Amniotic epithelial cell (primary cell): ENCODE measurements at places on chromosomes 11 and 22.
A peak's percentile ranks its signal among the peaks of the same experiment; 100 is the strongest.

DNA sequence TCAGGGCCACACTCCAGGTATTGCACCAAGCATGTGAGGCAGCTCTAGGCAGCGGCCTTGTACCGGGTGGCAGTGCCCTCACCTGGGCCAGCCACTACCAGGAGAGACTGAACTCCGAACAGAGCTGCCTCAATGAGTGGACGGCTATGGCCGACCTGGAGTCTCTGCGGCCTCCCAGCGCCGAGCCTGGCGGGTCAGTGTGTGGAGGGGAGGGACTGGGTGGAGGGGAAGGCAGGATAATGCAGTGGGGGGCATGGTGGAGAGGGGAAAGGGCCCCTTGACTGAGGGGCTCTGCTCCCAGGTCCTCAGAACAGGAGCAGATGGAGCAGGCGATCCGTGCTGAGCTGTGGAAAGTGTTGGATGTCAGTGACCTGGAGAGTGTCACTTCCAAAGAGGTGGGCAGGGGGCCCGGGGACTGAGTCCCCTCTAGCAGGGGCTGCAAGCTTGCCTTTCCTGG lies 4.2 kb downstream of the SSH3 start:
- no peak for DNase-seq

GRCh38 chr11:124970925-124971324 lies 16.9 kb downstream of the CCDC15 start:
- DNase-seq, result peak; percentile 68

- no peak for DNase-seq
Observed at GRCh38 chr11:86951706-86952105, 3.5 kb downstream of the FZD4 start.

- DNase-seq, result peak; percentile 74
Observed at GRCh38 chr11:96014217-96014616, 90.3 kb upstream of the MTMR2 start.

- DNase-seq, result no peak
Observed at GRCh38 chr22:48414651-48415050, 1413.0 kb downstream of the BRD1 start.

DNA sequence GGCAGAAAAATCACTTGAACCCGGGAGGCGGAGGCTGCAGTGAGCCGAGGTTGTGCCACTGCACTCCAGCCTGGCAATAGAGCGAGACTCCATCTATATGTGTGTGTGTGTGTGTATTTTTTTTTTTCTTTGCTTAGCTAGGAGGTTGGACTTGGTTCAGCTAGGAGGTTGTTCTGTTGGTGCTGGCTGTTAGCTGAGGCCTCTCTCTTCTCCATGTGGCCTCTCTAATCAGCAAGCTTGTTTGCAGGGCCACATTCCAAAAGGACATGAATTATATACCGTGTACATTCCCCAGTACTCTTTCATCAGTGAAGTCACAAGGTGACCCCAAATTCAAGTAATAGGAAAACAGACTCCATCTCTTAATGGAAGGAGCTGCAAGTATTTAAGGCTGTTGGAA lies 67.3 kb upstream of the KCNQ1OT1 start:
- no peak for DNase-seq

DNA sequence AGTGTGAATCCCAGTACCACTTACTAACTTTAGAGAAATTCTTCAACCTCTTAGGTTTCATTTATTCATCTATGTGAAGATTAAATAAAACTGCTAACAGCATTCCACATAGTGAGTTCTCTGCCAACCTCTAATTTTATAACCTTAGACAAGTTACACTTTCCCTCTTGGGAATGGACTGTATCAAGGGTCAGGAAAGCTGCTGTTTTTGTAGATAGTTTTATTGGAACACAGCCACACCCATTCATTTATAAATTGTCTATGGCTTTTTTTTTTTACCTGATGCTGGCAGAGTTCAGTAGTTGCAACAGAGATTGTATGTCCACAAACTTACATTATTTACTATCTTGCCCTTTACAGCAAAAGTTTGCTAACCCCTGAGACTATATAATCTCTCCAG lies 81.1 kb downstream of the PAK1 start:
- no peak for DNase-seq

DNA sequence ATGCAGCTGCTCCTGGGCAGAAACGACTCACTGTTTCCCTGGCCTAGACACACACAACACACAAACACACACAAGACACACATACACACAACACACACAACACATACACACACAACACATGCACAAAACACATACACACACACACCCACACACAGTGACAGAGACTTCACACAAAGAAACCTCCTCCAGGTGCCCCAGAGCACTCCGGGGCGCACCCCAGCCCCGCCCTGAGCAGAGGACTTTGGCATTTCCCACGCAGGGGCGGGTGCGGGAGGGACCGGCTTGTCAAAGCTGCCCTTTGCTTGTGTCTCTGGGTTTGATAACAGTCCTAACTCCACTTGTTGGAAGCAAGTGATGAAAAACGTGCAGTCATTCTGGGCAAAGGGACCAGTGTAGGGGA lies 6.5 kb downstream of the APOBEC3A start:
- no peak for DNase-seq

- no peak for DNase-seq
Observed at GRCh38 chr11:47282462-47282861, 12.5 kb downstream of the MADD start.
